Fibroblast of pulmonary artery (primary cell): ENCODE measurements at places on chromosomes 3 and 15.

DNA sequence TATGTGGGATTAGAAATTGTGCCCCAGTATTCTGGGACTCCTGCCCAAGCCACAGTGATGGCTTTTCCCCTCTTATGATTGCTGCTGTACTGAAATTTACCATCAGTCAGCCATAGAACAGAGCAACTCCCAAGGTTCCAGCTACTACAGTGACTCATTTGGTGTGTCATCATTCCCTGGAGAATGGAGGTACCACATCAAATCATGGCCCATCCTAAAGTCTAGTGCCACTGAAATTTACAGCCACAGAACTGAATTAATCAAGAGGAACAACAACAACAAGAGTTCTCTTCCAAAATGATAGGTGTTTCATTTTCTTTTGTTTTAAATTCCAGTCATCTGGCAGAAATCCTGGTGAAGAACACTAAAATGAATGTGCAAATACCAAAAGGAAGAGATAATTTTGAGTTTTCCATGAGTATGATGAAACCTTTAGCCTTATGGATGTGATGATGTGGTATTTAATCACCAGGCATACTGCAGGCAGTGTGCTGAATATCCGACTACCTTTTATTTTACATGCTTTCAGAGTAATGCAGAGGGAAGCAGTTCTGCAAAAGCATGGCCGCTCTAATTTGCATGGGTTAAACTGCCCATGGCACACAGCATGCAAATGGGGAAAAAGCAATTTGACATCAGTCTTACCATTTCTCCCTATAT, 75.6 kb upstream of the SLC2A2 start:
- peak; percentile 71 for DNase-seq

- DNase-seq, result peak; percentile 62
Measured at GRCh38 chr3:124786511-124787241, 56.4 kb downstream of the UMPS start.

DNA sequence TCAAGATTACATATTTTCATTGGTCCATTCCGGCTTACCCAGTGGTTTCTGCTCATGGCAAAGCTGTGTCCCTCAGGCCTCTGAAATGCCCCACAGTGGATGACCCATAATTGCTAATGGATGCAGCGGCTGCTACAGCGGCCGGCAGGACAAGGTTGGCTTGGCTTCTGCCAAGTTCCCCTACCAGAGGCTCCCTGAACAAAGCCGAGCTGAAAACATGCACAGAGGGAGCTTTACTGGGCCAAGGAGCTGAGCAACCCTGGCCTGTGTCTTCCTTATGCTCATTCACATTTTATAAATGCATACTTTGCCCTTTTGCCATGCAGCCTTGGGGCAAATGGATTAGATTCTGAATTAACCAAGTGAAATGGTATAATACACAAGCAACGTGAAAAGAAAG, 150.5 kb downstream of the NTRK3 start:
- no peak for DNase-seq

GRCh38 chr3:42439261-42440115, 29.1 kb upstream of the LYZL4 start:
- no peak for DNase-seq

DNA sequence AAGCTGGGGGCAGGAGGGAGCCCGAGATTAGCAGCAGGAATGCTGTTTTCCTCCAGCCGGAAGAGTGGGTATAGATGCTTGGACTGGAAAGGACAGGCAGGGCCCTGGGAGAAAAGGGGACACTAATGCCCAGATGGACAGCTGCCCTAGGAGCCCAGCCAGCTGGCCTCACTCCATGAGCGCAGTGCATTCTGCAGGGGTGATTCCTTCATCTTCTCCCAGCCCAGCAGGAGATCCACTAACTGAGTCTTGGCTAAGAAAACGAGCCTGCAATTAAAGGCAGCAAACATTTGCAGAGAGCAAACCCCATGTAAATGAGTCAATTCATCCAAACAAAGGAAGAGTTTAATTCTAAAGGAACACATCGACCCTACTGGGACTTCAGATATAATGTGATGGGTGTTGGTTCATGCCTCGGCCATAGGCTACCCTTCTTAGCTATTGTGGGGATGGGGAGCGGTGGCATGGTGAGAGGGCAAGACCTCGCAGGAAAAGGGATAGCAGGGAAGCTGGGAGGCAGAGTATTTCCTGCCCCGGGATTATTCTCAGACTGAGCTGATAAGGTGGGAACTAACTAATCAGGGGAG, 13.3 kb upstream of the MINAR1 start:
- no peak for DNase-seq

GRCh38 chr15:73550190-73550589, 83.0 kb downstream of the NPTN start:
- no peak for DNase-seq

GRCh38 chr3:59540241-59540640, 490.4 kb upstream of the CFAP20DC start:
- DNase-seq, result peak; percentile 7

- DNase-seq, result no peak
Measured at GRCh38 chr3:190169243-190169642, 48.5 kb upstream of the P3H2 start.

- peak; percentile 7 for DNase-seq
Measured at GRCh38 chr3:22361521-22361920, 610.5 kb upstream of the ZNF385D start.

DNA sequence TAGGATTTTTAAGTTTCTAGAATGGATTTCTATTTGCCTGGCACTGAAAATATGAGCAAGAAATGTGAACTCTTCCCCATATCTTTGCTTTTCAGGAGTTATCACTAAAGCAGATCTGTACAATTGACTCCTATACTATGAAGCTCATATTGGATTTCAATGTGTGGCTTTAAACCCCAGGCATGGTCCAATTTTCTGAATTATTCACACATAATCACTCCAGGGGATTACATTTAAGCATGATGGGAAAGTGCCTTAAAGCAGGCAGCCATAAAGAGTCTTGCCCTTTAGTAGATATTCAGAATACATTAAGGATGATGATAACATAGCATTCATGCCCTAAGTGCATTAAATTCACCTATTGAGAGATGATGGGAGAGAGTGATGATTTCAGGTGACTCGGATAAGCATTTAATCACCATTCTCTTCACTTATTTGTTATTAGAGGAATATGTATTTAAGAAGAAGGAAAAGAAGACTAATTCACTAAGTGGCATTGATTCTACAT, 331.8 kb upstream of the ROBO1 start:
- no peak for DNase-seq

- DNase-seq, result no peak
Measured at GRCh38 chr3:16940769-16941700, 56.3 kb downstream of the PLCL2 start.

- DNase-seq, result no peak
Measured at GRCh38 chr3:155420881-155421486, 127.5 kb upstream of the STRIT1 start.

GRCh38 chr3:70471464-70472342, 159.3 kb upstream of the MDFIC2 start:
- no peak for DNase-seq

DNA sequence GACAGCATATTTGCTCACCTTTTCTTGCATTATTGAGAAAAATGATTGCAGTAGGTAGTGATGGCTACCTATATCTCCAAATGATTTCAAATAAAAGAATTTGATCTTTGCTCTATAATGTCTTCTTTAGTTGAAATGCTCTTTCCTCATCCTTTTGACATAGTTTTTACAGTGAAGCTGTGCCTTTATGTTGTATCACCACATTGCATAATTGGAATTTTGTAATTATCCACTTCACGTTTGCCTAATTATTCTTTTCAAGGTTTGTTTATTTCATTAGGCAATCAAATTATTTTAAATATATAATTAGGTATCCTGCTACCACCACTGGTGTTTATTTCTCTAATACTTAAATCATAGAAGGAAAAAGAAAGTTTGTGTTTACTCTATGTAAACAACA, 21.3 kb upstream of the P2RY13 start:
- DNase-seq, result no peak

DNA sequence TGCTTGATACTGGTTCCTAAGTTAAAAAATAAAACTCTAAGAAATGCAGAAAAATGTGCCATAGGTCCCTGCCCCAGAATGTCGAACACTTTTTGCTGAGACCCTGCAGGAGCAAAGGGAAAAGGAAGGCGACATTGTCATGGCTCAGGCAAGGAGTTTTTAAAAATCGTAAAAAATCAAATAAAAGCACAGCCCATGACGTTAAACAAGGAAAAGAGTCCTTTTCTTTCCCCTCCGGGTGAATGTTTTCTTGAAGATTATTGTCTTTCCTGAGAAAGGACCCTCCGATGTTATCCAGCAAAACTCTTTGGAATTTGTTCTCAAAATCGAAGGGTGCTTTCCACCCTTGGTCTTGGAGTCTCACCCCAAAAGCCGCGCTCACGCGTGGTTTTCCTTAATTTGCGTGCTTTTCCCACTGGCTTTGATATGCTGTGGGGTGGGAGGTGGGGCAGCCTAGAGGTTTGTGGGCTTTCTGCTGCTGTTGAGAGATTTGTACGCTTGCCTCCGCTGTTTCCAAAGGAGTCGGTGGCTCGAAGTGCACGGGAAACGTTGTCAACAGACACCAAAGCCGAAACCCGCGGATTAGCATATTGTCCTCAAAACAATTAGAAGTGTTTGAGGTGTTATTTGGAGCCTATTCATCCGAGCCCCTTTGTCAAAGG, 2.9 kb downstream of the SOX14 start:
- DNase-seq, result no peak

DNA sequence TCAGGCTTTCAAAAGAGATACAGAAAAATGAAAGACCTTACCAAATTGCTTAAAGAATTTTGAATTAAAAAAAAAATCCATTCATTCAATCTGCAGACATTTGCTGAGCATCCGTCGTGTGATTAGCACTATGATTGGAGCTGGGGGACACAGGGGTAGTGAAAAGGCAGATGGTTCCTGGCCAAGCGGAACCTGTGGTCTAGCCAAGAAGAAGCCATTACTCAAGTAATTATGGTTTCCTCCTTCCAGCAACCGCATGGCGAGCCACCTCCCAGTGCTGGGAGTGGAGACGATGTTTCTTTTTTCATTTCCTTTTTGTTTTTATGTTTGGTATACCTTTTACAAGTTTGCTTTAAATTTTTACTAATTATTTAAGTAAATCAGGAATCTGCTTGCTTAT, 140.2 kb downstream of the CACNA2D3 start:
- DNase-seq, result no peak

- DNase-seq, result no peak
Measured at GRCh38 chr15:61856295-61856694, 204.0 kb downstream of the VPS13C start.

- no peak for DNase-seq
Measured at GRCh38 chr3:188264226-188265207, 110.6 kb downstream of the LPP start.

GRCh38 chr3:56894881-56895431, 93.2 kb upstream of the ARHGEF3 start:
- peak; percentile 82 for DNase-seq

DNA sequence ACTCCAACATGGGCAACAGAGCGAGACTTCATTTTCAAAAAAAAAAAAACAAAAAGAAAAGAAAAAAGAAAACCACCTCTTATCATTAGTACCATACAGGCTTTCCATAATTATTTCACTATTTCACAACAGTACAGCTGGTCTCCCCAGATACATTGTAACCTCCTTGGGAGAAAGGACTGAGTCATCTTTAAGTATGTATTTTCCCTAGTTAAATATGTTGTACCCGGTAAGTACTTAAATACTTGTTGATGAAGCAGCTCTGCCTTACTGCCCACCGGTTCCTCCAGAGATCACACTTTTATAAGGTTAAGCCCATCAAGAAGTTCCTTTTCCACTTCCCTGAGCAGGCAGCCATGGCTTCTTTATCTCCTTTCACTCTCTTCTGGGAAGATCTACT, 789.5 kb upstream of the CFAP20DC start:
- peak; percentile 58 for DNase-seq

DNA sequence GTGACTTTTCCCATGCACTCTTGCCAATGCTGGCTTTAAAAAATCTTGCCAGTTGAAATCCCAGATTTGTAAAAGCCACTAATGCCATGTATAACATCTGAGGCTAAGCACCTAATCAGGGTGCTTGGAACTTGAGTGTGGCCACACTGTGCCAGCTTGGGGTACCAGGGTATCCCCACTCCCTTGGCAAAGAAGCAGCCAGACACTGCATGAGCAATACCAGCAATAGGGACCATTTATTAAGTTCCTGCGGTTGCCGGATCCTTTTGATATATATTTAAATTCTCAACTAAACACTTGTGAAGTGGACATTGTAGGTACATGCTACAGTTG, 2.2 kb upstream of the RHCG start:
- no peak for DNase-seq

DNA sequence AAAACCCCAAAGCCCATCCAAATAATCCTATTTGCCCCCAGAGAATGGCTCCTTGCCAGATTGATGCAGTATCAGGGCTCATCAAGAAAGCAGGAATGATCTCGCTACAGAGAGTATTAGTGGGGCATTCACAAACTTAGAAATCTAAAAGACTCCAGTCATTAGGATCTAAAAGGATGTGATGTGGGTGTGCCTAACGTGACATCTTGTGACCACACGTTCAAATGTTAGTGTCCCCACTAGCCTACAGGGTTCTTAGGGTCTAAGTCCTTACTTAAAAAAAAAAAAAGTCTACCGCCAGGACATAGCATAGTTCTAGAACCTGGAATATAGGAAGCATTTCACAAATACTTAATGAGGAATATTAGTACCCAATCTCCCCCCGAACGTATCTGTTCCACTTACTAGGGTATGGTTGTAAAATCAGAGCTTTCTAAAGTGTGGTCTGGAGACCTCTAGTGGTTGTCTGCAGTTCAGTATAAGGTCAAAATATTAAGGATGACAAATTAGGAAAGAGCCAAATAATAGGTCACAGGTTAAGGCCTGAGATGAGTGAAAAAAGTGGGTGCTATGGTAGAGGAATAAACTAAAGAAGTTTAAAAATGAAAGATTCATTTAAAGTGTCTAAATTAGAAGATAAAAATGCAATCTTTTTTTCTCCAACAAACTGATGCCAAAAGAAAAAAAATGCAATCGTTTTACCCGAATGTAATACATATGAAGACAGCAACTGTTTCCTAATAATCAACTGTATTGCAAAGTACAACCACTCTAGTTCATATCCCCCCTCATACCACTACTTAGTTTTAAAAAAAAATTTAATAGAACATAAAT, 4.2 kb upstream of the CHRM5 start:
- DNase-seq, result peak; percentile 70

GRCh38 chr3:127483902-127484591, 106.5 kb downstream of the TPRA1 start:
- no peak for DNase-seq

GRCh38 chr3:185958626-185959025, 20.8 kb upstream of the TRA2B start:
- DNase-seq, result peak; percentile 30

DNA sequence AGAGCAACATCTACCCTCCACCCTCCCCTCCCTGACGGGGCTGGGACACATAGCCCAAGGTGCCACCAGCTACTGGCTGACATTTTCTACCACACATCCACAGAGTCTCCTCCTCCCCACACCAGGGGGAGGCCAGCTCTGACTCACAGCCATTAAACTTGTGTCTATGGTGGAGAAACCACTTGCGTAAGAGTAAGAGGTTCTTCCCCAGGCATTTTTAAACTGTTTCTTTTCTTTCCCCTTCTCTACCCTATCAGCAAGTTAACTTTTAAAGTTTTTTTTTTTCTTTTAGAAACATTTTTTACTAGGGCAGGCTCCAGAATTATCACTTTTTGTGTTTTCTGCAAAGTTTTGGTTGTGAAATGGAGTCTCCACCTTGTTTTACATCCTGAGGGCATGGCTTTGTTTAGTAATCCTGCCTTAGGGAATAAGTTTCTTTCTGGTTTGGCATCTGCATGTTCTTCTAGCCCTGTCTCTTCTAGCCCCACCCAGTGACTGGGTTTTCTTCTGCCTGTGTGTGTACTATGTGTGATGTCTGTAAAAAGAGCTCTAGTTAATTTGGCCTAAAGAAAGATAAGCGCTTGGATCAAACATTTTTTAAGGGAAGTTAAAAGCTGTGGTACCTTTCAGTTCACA, 148.8 kb upstream of the GADL1 start:
- peak; percentile 24 for DNase-seq
